ENCODE measurements at places on chromosomes 7 and 10.

DNA sequence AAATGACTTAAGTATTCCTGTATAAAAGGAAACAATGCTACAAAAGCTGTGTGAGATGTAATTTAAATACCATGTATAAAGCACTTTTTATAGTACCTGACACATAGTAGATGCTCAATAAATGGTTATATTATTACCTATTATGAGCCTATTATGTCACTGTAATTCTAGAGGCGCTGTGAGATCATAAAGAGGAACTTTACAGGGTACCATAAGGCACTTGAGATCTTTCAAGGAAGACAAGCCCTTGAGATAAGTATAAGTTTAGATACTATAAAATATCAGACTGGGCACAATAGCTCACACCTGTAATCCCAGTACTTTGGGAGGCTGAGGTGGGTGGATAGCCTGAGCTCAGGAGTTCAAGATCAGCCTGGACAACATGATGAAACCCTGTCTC is 38.3 kb downstream of the PTTG1IP2 start:
- DNase-seq, result no peak

GRCh38 chr10:76010703-76011102 is 579.3 kb downstream of the LRMDA start:
- no peak for DNase-seq

- DNase-seq, result no peak
Measured at GRCh38 chr10:109929501-109930219, 6.3 kb upstream of the XPNPEP1 start.

- no peak for DNase-seq
Measured at GRCh38 chr7:100949227-100949932, at the start of gene MUC3A. MUC3A (plus strand) TSS chr7:100949534; CDS start chr7:100949625, 91 bp downstream.

DNA sequence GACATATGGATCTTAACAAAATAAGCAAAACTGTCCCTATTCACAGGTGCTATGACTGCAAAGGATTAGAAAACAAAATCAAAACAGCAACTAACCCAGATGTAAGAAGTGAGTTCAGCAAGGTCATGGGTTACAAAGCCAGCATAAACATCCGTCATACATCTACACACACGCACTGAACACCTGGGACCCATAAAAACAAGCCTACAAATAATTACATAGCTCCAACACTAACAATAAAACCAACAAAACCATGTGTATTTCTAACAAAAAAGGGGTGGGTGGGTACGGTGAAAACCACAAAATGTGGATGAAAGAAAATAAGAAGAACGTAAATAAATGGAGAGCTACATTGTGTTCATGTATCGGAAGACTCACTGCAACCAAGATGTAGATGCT is 256.8 kb downstream of the ELFN1 start:
- no peak for DNase-seq

- DNase-seq, result no peak
Measured at GRCh38 chr10:43137717-43138020, 576 bp upstream of the CSGALNACT2 start.

DNA sequence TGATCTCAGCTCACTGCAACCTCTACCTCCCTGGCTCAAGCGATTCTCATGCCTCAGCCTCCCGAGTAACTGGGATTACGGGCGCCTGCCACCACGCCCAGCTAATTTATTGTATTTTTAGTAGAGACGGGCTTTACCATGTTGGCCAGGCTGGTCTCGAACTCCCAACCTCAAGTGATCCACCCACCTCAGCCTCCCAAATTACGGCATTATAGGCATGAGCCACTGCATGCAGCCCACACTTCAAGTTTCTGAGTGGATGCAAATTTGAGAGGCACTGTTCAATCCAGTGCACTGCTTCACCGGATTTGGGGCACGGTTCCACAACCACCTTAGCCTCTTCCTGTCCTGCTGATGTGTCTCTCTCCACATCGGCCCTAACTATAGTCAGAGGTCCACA is 16.5 kb downstream of the CNPY1 start:
- no peak for DNase-seq
